Breast epithelium (tissue), 4 donors: ENCODE measurements at places on chromosomes 16 and 17. TPM values are rescaled to one million over a fixed set of nuclear protein-coding genes. Genes with fewer than 3 reads are reported as not detected.

DNA sequence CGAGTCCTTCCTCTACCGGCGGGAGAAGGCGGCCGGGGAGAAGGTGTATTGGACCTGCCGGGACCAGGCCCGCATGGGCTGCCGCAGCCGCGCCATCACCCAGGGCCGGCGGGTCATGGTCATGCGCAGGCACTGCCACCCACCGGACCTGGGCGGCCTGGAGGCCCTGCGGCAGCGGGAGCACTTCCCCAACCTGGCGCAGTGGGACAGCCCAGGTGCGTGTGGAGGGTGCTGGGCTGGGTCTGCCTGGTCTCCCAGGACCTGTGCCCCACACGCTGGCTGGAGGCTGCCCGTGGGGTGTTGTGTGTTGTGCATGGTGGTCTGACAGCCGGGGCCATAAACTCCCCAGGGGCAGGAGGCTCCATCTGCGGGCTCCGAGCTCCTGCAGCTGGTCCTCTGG, 25.4 kb downstream of the FLYWCH1 start:
- no peak for DNase-seq

DNA sequence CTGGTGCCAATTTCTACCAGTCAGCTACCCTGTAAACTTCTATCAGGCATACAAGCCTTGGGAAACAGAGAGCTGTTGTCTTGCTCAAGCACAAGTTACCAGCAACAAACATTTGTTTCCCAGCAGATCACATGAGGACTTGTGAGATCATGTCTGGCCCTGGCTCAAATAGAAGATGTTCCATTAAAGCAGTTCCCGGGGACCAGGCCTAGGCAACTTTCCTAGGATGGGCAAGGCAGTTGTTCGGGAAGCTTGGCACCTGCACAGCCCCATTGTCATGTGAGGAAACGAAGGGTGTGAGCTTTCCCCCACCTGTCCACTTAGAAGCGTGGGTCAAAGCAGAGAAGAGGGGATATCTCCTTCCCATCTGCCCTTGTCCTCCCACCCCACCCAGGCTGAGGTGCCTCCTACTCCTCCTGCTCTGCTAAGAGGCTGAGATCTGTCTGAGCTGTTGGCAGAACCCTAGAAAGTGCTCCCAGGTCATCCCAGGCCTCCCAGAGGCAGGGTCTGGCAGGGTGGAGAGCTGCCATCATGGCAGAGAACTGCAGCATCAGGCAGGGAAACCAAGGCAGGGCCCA, 11.2 kb upstream of the SLC47A2 start:
- no peak for DNase-seq

GRCh38 chr17:12738624-12739023, 50.7 kb upstream of the ARHGAP44 start:
- DNase-seq, result no peak

- no peak for DNase-seq
Observed at GRCh38 chr17:49924116-49924515, 44.9 kb upstream of the DLX4 start.

DNA sequence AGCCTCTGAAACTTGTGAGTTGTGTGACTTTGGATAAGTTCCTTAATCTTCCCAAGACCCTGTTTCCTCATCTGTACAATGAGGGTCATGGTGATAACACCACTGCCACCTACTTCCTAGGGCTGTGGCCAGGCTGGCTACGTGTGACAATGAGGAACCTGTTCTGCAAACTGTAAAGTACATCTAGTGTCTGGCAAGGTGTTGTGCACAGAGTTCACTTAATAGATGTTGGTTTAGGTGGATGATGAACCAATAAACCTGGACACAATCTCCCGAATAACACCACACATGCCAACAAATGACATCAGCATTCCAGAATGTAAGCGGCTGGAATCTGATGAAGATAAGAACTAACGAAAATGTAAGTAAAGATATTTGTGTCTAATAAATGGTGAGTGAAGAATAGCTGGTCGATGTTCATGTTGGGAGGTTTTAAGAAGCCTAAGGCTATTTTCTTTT, 82.3 kb downstream of the MARCHF10 start:
- no peak for DNase-seq

GRCh38 chr16:11360641-11361373, 15.5 kb downstream of the RMI2 start:
- no peak for DNase-seq

GRCh38 chr17:73192894-73193701, at the start of gene COG1:
COG1 (plus strand) TSS chr17:73193055; CDS start chr17:73193070, 15 bp downstream.
- DNase-seq, result peak; percentile 74

GRCh38 chr17:73304971-73305812, 6.6 kb downstream of the CDC42EP4 start:
- DNase-seq, result no peak

DNA sequence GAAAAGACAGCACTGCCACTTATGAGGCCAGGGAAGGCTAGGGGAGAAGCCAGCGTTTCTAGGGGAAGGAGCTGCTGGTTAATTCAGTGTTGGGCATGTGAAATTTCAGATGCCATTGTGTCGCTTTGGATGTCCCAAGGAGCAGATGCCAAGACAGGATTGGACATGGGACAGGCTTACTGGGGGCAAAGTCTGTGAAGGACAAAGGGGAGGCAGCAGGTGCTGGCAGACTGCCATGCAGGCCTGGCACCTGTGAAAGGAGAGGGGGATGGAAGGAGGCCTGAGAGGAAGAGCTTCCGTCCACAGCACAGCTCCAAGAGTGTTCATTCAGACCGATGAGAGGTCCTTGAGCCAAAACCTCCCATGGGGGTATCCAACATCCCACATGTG, 255.5 kb upstream of the RPL38 start:
- no peak for DNase-seq

DNA sequence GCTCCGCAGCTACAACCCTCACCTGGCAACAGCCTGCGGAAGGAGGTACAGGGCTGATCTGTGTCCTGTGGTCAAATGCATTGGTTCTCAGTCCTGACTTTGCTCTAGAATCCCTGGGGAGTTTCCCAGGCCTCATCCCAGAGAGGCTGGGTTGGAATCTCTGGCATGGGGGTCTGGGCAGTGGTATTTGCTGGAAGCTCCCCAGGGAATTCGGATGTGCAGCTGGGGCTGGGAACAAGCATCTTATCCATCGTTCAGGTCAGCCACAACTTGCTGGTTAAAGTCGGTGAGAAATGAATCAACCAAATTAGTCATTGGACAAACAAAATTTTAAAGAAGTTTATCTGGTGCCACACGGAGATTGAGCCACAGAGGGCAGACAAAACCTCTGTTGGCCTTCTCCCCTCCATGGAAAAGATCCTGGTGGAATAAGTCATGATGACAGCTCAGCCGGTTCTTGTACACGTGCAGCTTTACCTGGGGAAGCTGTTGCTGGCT, 231.2 kb downstream of the FOXL1 start:
- DNase-seq, result no peak

GRCh38 chr16:30485818-30486436, 13.4 kb downstream of the ITGAL start:
- DNase-seq, result no peak

- DNase-seq, result peak; percentile 57
Observed at GRCh38 chr17:56172517-56172982, 19.3 kb downstream of the ANKFN1 start.

DNA sequence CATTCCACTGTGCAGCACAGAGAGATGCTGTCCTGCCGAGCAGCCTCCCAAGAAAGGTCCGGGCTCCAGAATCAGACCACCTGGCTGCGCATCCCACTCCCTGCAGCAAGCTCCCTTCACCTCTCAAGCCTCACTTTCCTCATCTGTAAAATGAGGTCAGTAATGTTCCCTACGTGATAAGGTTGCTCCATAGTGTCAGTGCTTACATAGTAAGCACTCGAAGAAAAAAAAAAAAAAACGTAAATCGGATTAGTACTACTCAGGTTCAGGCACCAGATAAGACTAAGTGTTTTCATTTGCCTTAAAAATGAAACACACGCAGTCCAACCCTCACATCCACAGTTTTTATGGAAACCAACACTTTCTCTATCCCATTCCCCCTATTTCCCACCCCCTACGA, 76.7 kb downstream of the CCT6B start:
- DNase-seq, result no peak

- DNase-seq, result no peak
Observed at GRCh38 chr16:79307214-79307613, 293.3 kb downstream of the MAF start.

- no peak for DNase-seq
Observed at GRCh38 chr17:33200587-33200986, 92.5 kb downstream of the ASIC2 start.

GRCh38 chr17:43006639-43007551, at the start of gene IFI35:
IFI35 (plus strand) TSS chr17:43006784; CDS start chr17:43006948, 164 bp downstream.
- peak; percentile 86 for DNase-seq

BRIP1 gene
- 0.48 TPM for total RNA-seq

COPZ2 gene
- total RNA-seq, result 23.3 TPM

CRISPLD2 gene
- total RNA-seq, result 386 TPM

ACD gene
- 20.6 TPM for total RNA-seq

KRT40 gene
- not detected for total RNA-seq

CETP gene
- 0.80 TPM for total RNA-seq

MPP3 gene
- total RNA-seq, result 24.2 TPM

G6PC1 gene
- total RNA-seq, result not detected

CDH5 gene
- total RNA-seq, result 45.1 TPM

SPATA22 gene
- total RNA-seq, result 0.98 TPM
